Ovary (tissue), 10 donors: ENCODE measurements at places on chromosomes 4 and X. TPM values are rescaled to one million over a fixed set of nuclear protein-coding genes. Genes with fewer than 3 reads are reported as not detected.

DNA sequence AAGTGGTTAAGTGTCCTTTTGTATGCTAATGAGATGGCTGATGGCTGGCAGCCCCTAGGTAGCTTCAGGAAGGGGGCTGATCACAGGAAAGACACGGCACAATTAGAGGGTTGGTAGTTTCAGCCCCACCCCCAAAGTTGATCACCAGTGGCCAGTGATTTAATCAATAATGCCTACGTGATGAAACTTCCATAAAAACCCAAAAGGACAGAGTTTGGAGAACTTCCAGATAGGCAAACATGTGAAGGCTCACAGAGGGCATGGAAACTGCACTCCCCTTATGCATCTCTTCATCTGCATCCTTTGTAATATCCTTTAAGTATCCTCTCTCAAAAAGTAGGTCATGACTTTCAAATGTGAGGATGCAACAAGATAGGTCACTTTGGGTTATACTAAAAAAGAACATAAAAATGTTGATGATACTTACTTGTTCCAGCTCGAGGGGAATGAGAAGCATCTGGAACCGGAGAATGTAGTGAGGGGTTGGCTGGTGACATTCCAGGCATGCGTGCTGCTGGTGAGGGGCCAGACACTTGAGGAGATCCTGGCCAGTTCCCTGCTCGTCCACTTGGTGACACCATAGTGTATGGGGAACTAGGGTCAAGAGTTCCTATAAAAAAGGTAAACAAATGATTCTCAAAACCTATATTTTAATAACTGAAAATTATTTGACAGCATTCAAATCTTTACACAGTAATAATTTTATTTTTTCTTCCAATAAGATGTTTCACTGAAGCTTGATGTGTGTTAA lies 16.7 kb upstream of the CXorf38 start:
- no peak for DNase-seq

DNA sequence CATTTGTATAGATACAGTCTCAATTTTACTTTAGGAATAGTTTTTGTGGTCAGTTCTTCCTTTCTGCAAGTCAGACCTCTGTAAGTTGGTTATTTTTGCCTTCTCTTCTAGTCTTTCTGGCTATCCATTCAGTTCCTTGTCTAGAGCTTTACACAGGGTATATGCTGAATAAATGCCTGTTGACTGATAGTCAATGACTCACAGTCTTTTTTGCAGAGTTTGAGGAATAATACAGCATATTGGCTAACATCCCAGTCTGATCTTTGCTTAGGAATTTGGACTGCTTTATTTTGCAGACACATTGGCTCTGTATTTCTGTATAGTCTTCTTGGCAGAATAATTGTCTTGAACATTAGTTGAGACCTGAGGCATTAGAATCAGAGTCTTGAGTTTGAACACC lies 132.4 kb downstream of the MAGEC1 start:
- no peak for DNase-seq

DNA sequence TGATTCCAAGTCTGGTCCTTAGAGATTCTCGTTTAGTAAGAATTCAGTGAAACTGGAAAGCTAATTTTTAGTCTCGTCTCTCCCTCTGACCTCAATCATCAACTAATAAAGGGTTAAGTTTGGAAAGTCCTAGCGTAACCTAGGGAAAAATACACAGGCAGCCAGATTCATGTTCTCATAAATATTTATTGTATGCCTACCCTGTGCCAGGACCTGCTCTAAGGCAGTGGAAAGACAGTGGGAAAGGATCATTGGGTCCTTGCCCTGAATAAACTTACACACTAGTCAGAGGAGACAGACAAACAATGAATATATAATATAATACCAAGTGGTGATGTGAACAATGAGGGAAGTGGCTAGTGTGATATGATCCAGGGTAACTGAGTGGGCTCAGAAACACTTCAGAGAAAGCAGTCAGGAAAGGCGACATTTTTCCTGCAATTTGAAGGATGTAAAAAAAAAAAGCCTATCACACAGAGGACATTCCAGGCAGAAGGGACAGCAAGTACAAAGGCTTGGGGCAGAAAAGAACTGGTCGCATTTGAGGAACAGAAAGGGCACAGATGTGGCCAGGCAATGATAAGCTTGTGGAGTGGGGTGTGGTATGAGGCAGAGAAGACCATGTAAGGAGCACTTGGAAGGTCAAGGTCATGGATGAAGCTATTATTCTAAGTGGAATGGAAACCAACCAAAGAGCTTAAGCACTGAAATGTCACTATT lies 128.8 kb downstream of the AMELX start:
- no peak for DNase-seq

GRCh38 chr4:114311787-114312186 lies 286.8 kb upstream of the UGT8 start:
- no peak for DNase-seq

- DNase-seq = peak; percentile 64
These were observed 134.4 kb downstream of the SMIM20 start for GRCh38 chr4:26048378-26048882.

DNA sequence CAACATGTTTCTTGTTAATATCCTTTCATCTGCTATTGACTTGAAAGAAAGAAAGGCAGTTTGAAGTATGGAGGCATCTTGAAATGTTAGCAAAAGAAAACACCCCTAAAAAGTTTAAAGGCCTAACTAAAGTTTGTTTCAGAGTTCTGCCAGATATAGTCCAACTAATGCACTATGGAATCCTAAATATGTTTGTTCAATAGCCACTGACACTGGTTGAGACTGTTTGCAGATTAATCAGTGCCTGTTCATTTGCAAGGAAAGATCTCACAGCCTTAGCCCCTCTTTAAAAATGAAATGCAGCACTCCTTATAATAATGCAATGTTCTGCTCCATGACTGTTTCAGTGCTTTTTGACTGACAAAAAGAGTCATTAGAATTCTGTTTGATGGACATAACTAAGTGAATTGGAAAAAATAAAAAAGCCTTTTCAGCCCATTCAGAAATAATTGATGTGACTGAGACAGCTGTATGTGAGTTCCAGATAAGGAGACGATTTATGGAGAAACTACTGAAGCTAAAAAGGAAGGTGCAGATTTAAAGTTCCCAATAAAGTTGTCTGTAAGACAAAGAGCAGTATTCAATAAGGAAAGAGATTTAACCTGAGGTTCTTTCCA lies 192.0 kb downstream of the PCDH7 start:
- DNase-seq = no peak

GRCh38 chr4:121597346-121597934 lies 99.3 kb downstream of the ANXA5 start:
- DNase-seq = no peak

- no peak for DNase-seq
These were observed 14.4 kb upstream of the VCX start for GRCh38 chrX:7828594-7828993.

- no peak for DNase-seq
These were observed 499.7 kb upstream of the POU3F4 start for GRCh38 chrX:83008415-83008814.

DNA sequence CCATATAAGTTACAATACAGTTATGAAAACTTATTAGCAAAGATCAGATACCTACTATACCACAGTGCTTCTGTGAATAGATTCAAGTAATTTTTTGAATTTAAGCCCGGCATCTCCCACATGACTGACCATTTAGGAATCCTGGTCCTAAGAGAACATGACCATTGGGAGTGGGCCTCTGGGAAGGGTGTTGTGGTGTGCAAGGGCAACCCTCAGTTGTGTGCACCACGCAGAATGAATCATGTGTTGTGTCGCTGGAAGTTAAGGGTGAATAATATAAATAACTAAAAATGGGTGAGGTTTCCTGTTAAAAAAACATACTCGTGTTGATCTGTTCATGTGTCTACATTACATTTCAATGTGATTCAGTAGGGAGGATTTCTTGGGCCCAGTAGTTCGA lies 15.5 kb downstream of the CPE start:
- no peak for DNase-seq

DNA sequence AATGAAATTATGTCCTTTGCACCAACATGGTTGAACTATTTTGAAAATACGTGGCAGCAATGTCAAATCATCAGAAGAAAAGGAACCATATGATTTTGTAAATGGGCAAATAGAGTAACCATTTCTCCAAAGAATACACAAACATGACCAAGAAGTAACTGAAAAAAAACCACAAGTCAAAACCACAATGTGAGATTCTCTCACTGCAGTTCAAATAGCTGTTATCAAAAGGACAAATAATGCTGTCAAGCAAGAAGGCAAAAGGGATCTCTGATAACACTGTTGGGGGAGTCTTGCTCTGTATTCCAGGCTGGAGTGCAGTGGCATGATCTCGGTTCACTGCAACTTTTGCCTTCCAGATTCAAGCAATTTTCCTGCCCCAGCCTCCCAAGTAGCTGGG lies 280.8 kb upstream of the ZCCHC13 start:
- no peak for DNase-seq

GRCh38 chr4:122673252-122673651 lies 52.4 kb upstream of the IL21 start:
- DNase-seq = no peak

DNA sequence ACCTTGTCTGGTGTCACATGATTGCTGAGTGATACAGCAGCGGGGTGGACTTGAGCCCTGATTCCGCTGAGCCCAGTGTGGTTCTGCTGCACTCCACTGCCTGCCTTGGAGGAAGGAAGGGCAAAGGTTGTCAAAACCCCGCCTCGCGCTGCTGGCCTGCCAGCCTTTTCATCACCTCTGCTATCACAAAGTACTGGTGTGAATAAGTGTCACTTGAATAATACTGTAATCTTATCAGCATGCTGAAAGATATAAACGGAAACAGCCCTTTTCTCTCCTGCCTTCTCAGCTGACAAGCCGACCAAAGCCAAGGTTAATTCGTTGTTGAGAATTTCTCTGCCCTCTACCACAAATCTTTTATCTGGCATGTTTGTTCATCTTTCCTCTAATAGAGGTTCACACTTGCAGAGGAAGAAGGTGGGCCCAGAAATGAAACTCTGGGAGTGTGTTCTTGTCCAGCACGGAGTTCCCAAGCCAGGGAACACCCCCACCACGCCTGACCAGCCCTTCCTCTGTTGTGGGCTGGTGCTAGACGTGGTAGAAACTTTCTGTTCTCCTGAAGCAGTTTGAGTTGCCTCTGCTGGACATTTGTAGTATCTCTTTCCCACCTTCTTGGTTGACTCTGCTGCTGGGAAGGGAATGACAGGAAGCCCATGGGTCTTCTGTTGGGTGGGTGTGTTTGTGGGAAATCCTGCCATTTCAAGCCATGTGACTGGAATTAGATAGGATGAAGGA lies 21.5 kb downstream of the FHDC1 start:
- peak; percentile 55 for DNase-seq

DNA sequence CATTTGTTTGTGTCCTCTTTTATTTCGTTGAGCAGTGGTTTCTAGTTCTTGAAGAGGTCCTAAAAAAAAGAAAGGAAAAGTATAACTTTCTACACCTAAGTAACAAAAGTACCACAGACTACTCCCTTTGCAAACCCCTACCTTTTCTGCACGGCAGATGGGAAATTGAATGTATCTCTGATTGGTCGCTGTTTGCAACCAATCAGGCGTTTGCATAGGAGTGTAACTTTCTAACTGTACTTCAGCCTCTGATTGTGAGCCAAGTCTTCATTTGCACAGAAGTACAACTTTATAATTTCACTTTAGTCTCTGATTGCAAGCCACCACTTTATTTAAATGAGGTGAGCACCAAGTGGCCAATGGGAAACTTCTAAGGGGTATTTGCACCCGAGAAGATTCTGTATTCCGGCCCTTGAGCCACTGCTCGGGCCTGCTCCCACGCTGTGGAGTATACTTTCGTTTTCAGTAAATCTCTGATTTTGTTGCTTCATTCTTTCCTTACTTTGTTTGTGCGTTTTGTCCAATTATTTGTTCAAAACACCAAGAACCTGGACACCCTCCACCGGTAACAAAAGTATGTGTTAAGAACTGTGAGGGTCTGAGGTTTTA lies 40.3 kb upstream of the FHL1 start:
- DNase-seq = no peak

DNA sequence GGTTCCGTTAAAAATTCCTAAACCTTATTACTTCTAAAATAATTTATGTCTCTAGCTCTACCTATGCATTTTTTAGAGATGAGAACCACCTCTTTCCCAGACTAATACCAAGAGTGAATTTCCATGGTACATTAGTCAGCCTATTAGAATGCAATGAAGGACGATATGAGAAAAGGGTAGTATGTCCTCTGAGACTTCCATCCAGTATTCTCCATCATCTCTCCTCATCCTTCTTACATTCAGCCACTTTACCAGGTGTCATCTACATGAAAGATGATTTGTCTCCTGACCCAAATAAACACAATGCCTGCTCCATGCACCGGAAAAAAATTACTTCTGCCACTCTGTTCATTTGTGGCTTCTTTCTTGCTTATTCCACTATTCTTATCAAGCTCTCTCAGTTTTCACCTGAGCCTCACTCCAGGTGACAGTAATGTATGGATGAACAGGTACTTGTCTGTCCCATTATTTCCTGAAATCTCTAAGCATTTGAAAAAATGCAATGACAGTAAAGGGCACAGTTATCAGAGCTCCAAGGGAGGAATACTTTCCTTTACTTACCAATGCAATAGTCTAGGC lies 97.9 kb downstream of the MAB21L2 start:
- DNase-seq = no peak

The ANK2 gene
- 102 TPM for total RNA-seq

The SPANXB1 gene
- total RNA-seq = not detected

The BEX2 gene
- total RNA-seq = 67.0 TPM

The WAS gene
- 2.2 TPM for total RNA-seq

The TCEAL6 gene
- total RNA-seq = 12.4 TPM

The EPGN gene
- 0.18 TPM for total RNA-seq

The SERPINA7 gene
- total RNA-seq = 0.28 TPM

The CLNK gene
- 0.10 TPM for total RNA-seq

The PCDH10 gene
- total RNA-seq = 5.2 TPM

The PDGFRA gene
- 207 TPM for total RNA-seq

The CT45A10 gene
- not detected for total RNA-seq

The SLC38A5 gene
- 19.3 TPM for total RNA-seq

The RPL39 gene
- total RNA-seq = 2,907 TPM
